Stimulated activated CD4-positive, alpha-beta T cell treated with anti-CD3 and anti-CD28 coated beads, Interleukin-1b, Interleukin-23, amount 100 ng/mL, for 1 hour (primary cell): ENCODE measurements at places on chromosomes 6 and 20.

DNA sequence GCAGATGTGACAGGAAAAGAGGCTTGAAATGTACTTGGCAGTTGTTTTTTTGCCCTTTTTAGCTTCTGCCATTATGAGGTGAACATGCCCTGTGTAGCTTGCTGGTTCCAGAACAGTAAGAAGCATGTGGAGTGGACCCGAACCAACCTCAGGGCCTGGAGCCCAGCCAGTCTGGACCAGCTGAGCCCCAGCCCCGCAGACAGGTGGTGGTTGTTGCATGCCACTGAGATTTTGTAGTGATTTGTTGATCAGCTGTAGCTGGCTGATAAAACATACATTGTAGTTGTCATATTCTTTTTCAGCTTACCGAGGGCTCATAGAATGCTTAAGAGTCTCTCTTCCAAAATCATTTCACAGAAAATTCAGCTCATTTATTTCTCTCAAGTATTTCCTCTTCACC is 182.2 kb downstream of the FARS2 start:
- no peak for DNase-seq

GRCh38 chr6:37731888-37732287 is 34.2 kb upstream of the MDGA1 start:
- no peak for DNase-seq

DNA sequence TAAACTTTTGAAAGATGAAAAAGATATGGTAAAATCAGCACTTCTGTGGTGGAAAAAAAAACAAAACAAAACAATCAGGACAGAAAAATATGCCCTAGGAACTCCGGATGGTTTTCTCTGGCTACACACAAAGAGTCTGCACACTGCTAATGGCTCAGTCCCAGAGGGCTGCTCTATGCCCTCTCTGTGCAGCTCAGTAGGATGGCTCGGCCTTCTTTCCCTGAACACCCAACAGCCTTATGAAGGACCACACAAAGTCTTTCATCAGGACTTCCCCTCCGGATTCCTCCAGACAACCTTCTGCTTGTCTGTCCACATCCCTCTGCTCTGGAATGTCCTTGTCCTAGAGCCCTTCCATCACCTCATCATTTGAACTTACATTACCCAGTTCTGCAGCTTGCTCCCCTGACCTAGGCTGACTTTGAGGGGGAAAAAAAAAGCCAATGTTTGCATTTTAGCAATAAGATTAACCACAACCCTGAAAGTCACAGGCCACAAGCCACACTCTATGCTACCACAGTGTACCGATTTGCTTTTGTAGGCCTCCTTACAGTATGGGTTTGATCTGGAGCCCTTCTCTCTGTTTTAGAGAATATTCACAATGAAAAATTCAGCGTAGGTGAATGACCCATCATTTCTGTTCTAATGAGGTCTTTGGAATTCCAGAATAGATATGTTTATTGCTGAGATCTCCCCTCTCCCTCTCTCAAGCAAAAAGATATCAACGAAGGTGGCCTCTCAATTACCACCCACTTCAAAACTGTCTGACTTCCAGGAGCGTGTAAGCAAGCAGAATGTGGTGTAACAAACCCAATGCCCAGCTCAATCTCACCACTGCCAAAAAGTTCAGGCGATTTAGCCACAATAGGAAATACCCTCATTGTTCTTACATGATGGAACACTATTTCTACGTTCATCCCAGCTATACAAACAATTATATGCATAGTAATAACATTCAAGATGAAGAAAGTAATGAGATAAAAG is 164.0 kb downstream of the GMDS start:
- no peak for DNase-seq

GRCh38 chr6:103672169-103672568 is 1187.5 kb downstream of the HACE1 start:
- DNase-seq = no peak

DNA sequence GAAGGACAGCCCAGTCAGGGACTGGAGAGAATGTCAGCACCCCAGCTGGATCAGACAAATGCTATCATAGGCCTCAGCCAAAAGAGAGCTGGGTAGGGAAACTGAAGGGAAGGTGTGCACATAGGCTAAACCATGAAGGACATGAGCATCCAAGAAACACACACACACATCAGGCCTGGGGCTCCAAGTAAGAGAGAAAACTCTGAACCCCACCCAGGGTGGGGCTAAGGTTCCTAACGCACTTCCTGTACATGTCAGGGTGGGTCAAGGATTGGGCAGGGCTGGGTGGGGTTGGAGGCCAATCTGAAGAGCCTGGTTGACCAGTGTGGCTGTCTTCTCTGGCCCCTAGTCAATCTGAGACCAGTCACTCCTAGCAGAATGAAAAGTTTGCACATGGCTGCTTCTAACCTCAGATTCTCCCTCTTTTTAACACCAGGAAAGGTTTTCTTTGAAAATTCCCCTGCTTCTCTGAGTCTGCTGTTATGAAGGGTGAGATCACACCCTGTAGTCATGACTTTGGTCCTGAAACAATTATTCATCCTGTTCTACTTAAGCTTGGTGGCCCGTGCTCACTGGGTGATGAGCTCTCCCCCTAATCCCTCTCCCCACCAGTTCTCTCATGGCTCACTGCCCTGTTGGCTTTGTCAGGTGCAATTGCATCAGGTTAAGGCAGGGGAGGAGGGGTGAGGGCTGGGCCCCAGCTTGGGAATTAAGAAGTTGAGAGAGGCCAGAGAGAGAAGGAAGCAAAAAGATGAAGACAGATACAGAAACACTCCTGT is 88.4 kb downstream of the MAFB start:
- no peak for DNase-seq

DNA sequence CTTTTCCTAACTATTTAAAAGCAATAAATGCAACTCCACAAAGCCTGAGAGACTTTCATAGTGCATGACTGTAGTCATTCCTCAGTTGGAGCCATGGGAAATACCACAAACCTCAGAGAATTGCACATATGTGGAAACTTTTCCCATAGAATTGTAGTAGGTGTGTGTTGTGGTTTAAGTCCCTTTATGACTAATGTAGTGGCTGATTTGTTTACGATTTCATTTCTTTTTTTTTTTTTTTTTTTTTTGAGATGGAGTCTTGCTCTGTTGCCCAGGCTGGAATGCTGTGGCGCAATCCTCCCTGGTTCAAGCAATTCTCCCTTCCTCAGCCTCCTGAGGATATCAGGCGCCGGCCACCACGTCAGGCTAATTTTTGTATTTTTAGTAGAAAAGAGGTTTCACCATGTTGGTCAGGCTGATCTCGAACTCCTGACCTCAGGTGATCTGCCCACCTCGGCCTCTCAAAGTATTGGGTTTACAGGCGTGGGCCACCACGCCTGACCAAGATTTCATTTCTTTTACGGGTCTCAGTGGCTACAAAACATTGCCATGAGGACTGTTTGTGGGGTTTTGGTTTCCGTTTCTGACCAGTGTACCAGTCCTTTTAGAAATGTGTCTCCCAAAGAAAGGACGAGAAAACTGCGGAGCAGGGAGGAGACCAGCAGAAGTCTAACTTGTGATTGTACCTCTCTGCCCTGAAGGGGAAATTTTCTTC is 212.1 kb upstream of the MARCKS start:
- no peak for DNase-seq

DNA sequence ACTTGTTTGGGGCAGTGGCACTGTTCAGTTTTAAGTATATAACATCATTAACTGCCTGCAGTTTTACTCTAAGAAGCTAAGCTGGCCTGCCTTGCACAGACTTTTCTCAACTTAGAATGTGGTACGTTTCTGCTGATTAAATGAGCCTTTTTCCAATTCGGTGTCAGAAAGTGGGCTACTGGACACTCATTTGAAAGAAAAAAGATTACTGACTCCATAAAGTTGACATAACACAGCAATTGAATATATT is 2.1 kb downstream of the ZMYND8 start:
- DNase-seq = no peak

DNA sequence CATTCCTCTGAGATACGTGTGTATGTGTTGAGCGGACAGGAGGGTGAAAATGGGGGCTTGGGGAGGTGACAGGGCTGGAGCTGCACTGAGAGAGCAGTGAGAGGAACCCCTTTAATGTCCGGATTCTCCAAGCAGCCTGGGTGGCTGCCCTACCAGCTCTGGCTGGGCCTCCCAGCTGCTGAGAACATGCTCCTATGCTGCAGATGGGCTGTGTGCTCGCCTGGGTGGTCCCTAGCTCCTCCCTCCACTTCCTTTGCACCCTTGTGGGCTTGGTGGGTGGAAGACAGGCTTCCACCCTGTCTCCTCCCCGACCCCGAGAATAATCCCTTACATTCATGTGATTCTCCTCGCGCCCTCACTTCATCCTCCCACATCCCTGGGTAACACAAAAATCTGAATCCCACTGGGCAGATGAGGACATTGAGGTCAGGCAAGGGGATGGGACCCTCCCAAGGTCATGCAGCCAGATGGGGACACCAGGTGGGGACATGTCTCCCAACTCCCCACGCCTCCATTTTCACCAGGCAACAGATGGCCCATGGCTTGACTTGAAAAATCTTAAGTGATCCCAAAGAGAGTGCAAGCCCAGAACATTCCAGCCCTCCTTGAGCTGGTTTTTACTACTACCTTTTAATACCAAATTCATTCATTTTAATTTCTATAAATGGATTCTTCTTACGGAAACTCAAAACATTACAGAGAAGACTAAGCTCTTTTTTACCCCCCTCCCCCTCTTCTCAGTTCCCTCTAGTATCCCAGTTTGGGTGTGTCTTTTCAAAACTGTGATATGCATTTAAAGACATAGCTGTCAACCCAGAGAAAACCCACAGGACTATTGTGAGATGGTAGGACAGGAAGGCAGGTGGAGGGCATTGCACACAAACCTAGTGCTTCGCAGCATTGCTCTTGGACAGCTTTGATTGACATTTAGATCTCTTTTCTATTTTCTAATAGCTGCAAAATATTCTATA is 5.0 kb upstream of the PDRG1 start:
- DNase-seq = no peak

DNA sequence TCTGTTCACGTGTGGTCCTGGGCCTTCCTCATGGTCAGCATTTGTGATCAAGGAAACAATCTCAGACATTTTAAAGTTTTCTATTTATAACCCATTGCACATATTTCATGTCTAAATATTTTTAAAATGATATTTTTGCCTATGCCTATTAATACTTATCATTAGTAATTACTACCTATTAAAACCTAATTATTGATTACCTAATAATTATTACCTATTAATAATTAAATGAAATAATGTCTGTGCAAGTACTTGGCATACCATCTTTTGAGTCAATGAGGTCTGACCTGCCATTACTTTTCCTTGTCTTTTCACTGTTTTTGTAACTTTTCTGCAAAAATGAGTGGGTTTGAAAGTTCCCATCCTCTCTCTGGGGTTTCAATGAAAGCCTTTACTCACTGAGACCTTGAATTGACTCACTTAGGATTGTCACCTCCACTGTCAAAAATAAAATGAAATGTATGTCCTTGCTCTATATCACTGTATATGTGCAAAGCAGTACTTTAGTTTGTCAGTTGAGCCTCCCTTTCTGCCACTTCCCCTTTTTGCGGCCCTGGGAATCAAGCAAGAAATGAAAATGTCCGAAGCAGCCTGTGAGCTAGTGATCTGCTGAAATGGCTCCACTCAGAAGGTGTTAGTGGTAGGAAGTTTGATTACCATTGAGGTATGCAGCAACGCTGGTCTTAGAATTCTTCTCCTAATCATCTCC is 87.8 kb downstream of the L3MBTL3 start:
- no peak for DNase-seq

DNA sequence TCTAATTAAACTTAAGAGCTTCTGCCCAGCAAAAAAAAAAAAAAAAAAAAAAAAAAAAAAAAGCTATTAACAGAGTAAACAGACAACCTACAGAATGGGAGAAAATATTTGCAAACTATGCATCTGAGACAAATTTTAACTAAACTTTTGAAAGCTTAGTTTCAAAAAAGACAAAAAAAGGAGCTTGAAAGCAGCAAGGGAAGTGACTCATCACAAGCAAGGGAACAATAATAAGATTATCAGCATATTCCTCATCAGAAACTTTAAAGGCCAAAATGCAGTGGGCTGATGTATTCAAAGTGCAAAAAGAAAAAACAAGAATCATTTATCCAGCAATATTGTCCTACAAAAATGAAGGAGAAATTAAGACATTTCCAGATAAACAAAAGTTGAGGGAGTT is 158.6 kb downstream of the RNF144B start:
- DNase-seq = no peak

- DNase-seq = no peak
Measured at GRCh38 chr20:45792317-45793118, 764 bp downstream of the DNTTIP1 start.

GRCh38 chr6:107290491-107290890 is 168.9 kb downstream of the PDSS2 start:
- no peak for DNase-seq

DNA sequence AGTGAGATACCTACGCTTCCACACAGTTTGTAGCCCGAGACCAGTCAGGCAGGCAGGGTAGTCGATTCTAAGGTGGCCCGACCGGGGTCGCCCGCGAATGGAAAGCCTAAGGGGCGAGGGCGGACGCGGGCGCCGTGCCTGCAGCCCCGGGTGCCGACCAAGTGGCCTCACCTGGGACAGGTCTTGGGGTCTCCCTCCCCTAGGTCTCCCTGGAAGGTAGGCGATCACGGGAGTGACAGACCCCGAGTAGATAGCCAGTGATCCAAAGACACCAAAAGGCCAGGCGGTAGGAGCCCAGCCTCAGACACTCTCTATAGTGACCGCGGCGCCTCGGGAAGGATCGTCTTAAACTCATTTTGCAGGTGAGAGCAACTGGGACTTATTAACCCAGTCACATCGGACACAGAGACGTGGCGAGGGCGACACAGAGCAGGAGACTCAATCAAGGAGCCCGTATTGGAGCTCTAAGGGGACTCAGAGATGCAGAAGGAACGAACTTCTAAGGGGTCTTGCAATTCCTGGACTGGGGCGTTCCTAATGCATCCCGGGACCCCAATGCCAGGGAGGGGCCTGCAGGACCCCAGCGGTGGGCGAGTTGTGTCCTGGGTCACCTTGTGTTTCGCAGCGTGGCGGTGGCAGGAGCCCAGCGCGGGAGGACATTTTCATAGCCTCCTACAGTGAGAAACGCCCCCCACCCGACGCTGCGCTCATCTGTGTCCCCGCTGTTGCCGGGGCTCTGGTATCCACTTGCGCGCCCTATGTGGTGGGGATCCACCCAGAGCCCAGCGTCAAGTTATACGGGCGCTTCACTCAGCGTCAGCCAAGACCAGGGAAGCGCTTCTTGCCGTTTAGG is 2.1 kb upstream of the VSX1 start:
- DNase-seq = no peak
